ENCODE measurements at places on chromosomes 6 and 20. TPM values are rescaled to one million over a fixed set of nuclear protein-coding genes. Genes with fewer than 3 reads are reported as not detected.

GRCh38 chr20:16846006-16846405 lies 97.8 kb downstream of the OTOR start:
- no peak overlapping the region for H3K4me3 ChIP-seq
- no peaks in the 10 kb centered on the region for H3K27me3 ChIP-seq
- H3K27ac ChIP-seq: no peak overlapping the region
- H3K36me3 ChIP-seq: no peaks in the 10 kb centered on the region

The ULBP1 gene
- total RNA-seq: 0.42 TPM

GRCh38 chr20:9741996-9742395 lies 96.9 kb downstream of the PAK5 start:
- no peaks in the 10 kb centered on the region for H3K36me3 ChIP-seq
- DNase-seq: no peak
- no peak overlapping the region for H3K4me3 ChIP-seq
- H3K27me3 ChIP-seq: no peaks in the 10 kb centered on the region
- no peaks in the 10 kb centered on the region for H3K4me1 ChIP-seq

DNA sequence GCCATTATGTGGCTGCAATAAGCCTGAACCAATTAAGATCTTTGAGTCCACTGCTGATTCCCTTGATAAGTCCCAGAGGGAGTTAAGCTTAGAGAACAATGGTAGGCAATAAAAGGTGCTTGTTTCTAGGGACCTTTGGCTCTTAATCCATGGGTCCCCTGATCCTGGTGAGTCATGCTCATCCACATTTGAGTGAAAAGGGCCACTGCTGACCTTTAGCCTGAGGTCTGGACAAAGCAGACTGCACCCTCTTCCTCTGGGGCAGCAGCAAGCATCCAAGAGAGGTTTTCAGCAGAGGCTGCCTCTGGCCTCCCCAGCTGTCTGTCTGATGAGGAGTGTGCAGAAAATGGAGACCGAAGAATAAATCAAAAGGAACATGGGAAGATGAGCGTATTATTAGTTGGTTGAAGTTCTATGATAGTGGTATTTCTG lies 16.1 kb upstream of the SCGN start:
- no peak for DNase-seq
- H3K27ac ChIP-seq: no peak overlapping the region
- H3K27me3 ChIP-seq: peaks cover 7% of the 10 kb centered on the region
- no peaks in the 10 kb centered on the region for H3K36me3 ChIP-seq
- H3K4me3 ChIP-seq: no peak overlapping the region
- H3K4me1 ChIP-seq: no peaks in the 10 kb centered on the region

The BPI gene
- 0.29 TPM for total RNA-seq

The SIRPA gene
- total RNA-seq: 69.6 TPM

The TTBK1 gene
- total RNA-seq: 1.8 TPM

The IRF4 gene
- total RNA-seq: 1.0 TPM

The GMPR gene
- total RNA-seq: 47.6 TPM

The TRIM40 gene
- total RNA-seq: 0.11 TPM

- no peaks in the 10 kb centered on the region for H3K27me3 ChIP-seq
- peaks cover 5% of the 10 kb centered on the region for H3K4me1 ChIP-seq
- no peak overlapping the region for H3K27ac ChIP-seq
- H3K4me3 ChIP-seq: no peak overlapping the region
Observed at GRCh38 chr6:57315111-57315510, 2.3 kb upstream of the PRIM2 start.

The OR2H2 gene
- not detected for total RNA-seq

GRCh38 chr6:34955442-34955841 lies 66.4 kb downstream of the ANKS1A start:
- H3K27me3 ChIP-seq: no peaks in the 10 kb centered on the region
- H3K36me3 ChIP-seq: no peaks in the 10 kb centered on the region
- H3K4me3 ChIP-seq: no peak overlapping the region
- H3K4me1 ChIP-seq: peaks cover 77% of the 10 kb centered on the region

DNA sequence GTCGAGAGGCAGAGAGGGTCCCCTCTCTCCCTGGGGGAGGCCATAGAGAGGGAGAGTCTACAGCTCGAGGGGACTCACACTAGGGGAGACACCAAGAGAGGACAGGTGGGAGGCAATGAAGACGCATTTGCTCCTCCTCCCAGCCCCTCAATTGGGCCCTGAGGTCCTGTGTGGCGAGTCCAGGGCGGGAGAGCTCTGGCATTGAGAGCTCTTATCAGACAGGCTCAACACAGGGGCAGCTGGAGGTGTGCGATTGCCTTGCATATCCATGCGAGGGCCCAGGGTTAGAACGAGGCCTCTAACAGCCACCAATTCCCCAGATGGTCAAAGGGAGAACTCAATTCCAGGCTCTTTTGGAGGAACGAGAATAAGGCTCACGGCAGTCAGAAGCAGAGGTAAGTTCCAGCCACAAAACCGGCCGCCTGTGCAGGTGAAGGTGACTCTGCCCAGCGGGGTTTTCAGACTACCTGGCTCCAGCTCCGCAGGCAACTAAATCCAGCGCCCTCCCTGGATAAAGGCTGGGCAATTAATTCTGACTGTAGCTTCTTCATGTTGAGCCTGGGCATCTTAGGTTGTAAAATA lies 94.0 kb upstream of the MPC1 start:
- no peak overlapping the region for H3K4me3 ChIP-seq
- DNase-seq: no peak
- H3K27ac ChIP-seq: no peak overlapping the region
- H3K4me1 ChIP-seq: no peaks in the 10 kb centered on the region

DNA sequence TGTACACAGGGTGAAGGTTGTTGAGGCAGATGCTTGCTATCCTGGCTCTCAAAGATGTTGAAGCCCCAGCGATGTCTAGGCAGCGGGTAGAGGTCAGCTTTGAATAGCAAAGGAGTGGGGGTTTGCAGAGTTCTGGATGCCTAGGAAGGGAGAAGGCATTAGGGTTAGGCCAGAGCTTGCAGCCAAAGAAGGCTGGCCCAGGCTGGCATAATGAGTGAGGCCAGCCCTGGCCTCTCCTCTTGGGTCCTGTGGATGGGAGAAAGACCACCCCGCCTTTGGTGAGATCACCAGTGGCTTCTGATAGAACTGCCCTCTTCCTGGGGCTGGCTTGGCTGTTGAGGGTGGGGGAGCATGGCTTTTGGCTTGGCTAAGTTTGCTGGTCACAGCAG lies 406 bp upstream of the WFDC5 start:
- H3K27ac ChIP-seq: no peak overlapping the region
- DNase-seq: no peak
- peaks cover 12% of the 10 kb centered on the region for H3K27me3 ChIP-seq
- no peaks in the 10 kb centered on the region for H3K4me1 ChIP-seq
- no peak overlapping the region for H3K4me3 ChIP-seq

GRCh38 chr20:5056801-5057599 lies 55.7 kb upstream of the SLC23A2 start:
- no peak overlapping the region for H3K4me3 ChIP-seq
- no peaks in the 10 kb centered on the region for H3K36me3 ChIP-seq
- H3K27me3 ChIP-seq: no peaks in the 10 kb centered on the region
- H3K27ac ChIP-seq: peak overlapping the region; percentile 38
- DNase-seq: peak; percentile 40
- no peaks in the 10 kb centered on the region for H3K4me1 ChIP-seq

DNA sequence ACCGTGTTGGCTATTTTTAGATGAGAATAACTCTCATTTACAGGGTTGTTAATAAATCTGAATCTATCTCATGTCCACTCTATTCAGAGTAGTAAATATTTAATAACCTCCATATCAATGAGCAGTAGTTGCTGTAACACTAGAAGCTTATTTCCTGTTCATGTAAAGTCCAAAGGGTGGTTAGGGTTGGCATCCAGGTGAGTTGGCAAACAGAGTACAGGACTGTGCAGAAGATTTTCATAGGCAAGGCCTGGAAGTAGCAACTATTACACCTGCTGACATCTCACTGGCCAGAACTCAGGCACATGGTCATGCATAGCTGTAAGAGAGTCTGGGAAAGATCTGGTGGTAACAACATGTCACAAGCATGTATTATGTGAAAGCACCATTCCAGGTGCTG lies 147.5 kb downstream of the PHF3 start:
- no peaks in the 10 kb centered on the region for H3K4me1 ChIP-seq
- H3K27ac ChIP-seq: no peak overlapping the region
- no peaks in the 10 kb centered on the region for H3K36me3 ChIP-seq
- DNase-seq: no peak
- no peaks in the 10 kb centered on the region for H3K27me3 ChIP-seq
- no peak overlapping the region for H3K4me3 ChIP-seq

The CNBD2 gene
- total RNA-seq: 1.1 TPM

The MSH5 gene
- 10.1 TPM for total RNA-seq

- no peak overlapping the region for H3K4me3 ChIP-seq
- no peaks in the 10 kb centered on the region for H3K4me1 ChIP-seq
- H3K27me3 ChIP-seq: no peaks in the 10 kb centered on the region
- no peak for DNase-seq
- no peak overlapping the region for H3K27ac ChIP-seq
- no peaks in the 10 kb centered on the region for H3K36me3 ChIP-seq
Observed at GRCh38 chr6:34275128-34275804, 26.5 kb upstream of the SMIM29 start.

DNA sequence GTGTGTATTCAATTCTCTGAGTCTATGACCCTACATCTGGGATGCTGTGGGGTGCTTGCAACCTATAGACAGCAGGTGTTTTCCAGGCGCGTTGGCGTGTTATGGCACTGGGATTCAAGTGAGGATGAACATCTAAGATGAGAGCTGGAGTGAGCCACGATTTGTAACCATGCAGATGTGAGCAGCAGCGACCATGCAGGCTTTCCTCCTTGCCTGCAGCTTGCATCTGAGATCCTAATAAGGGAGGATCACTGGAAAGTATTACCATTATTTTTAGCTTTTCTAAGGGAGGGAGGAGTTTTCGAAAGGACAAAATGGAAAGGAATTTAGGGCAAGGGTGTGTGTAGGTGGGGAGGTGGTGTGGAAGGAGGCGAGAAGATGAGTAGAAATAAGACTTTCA lies 216.7 kb downstream of the ATXN1 start:
- no peak overlapping the region for H3K27ac ChIP-seq
- no peak for DNase-seq
- H3K27me3 ChIP-seq: no peaks in the 10 kb centered on the region
- H3K4me3 ChIP-seq: no peak overlapping the region
- no peaks in the 10 kb centered on the region for H3K36me3 ChIP-seq

GRCh38 chr20:18738055-18738454 lies 75.5 kb upstream of the SCP2D1 start:
- H3K27me3 ChIP-seq: no peaks in the 10 kb centered on the region
- H3K4me1 ChIP-seq: no peaks in the 10 kb centered on the region
- no peak for DNase-seq
- H3K36me3 ChIP-seq: no peaks in the 10 kb centered on the region
- no peak overlapping the region for H3K27ac ChIP-seq

DNA sequence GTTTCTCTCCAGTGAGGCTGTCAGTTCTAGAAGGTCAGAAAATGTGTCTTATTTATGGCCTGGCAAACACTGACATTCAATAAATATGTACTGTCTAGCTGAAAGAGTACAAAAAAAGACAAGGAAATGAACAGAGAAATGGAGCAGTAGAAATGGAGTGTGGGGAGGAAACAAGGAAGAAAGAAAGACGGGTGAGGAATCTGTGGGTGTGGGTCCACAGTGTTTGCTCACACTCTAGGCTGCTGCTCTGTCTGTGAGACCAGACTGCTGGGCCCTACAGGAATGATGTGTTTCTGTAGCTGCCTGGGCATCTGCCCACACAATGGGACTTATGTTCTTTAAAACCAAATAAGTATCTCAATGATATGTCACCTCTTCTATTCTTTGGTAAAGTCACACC lies 114.2 kb downstream of the MOXD1 start:
- H3K4me3 ChIP-seq: no peak overlapping the region
- H3K36me3 ChIP-seq: no peaks in the 10 kb centered on the region
- H3K27me3 ChIP-seq: no peaks in the 10 kb centered on the region
- H3K4me1 ChIP-seq: no peaks in the 10 kb centered on the region
- no peak overlapping the region for H3K27ac ChIP-seq
- no peak for DNase-seq

- H3K4me1 ChIP-seq: no peaks in the 10 kb centered on the region
- H3K27me3 ChIP-seq: no peaks in the 10 kb centered on the region
- no peak for DNase-seq
- no peak overlapping the region for H3K4me3 ChIP-seq
Observed at GRCh38 chr20:9270831-9271230, 201.9 kb downstream of the PLCB4 start.

DNA sequence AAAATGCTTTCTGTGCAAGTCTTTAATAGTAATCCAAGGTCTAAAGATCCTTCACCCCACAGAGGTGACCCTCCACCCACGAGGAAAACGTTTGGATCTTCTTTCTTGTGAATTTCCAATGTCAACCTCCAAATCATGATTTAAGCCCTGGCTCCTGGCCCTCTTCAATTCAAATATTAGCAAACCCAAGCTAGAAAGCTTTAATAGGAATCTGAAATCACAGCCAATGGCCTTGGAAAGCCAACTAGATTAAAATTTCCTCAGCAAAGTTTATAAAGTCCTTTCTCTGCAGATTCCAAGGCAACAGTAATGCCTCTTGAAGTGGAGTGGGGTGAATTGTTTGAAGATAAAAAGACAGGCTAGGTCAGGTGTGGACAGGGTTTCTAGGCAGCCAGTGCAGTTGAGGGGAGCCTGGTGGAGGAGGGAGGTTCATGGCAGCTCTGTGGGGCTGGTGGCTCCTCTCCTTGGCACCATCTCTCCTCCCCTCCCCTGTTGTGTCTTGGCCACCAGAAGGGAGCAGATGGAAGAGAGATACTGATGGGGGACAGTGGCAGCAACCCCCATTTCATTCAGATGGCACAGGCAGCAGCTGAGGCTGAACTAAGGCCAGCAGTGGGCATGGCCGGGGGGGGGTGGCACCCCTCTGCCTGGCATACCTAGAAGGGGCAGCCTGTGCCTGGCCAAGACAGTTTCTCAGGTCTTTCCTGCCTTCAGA lies 12.0 kb upstream of the UQCC2 start:
- no peak overlapping the region for H3K4me3 ChIP-seq
- peaks cover 6% of the 10 kb centered on the region for H3K4me1 ChIP-seq
- no peaks in the 10 kb centered on the region for H3K27me3 ChIP-seq

- no peaks in the 10 kb centered on the region for H3K27me3 ChIP-seq
- no peak overlapping the region for H3K4me3 ChIP-seq
- peaks cover 24% of the 10 kb centered on the region for H3K4me1 ChIP-seq
- peak; percentile 71 for DNase-seq
- H3K36me3 ChIP-seq: no peaks in the 10 kb centered on the region
Observed at GRCh38 chr20:17896193-17896723, 72.3 kb downstream of the SNX5 start.

DNA sequence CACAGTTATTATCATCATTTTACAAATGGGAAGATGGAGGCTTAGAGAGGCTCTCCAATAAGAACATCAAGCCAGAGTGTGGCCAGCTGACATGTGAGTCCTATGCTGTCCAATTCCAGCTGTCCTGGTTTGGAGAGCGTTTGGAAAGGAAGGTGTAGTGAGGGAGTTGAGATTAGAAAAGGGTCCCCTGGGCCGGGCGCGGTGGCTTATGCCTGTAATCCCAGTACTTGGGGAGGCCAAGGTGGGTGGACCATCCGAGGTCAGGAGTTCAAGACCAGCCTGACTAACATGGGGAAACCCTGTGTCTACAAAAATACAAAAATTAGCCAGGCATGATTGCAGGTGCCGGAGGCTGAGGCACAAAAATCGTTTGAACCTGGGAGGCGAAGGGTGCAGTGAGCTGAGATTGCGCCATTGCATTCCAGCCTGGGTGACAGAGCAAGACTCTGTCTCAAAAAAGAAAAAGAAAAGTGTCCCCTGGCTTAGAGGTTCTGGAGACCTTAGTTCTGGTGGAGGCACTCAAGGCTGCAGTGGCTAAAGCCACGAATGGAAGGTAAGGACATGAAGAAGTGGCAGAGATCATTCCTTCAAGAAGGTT lies 22.1 kb upstream of the OVOL2 start:
- no peaks in the 10 kb centered on the region for H3K36me3 ChIP-seq
- no peaks in the 10 kb centered on the region for H3K4me1 ChIP-seq
- no peaks in the 10 kb centered on the region for H3K27me3 ChIP-seq
- no peak overlapping the region for H3K27ac ChIP-seq

The POM121L2 gene
- total RNA-seq: not detected

GRCh38 chr20:13110796-13111195 lies 102.0 kb downstream of the SPTLC3 start:
- H3K27ac ChIP-seq: no peak overlapping the region
- no peaks in the 10 kb centered on the region for H3K36me3 ChIP-seq
- H3K4me1 ChIP-seq: peaks cover under 1% of the 10 kb centered on the region
- no peak overlapping the region for H3K4me3 ChIP-seq
- H3K27me3 ChIP-seq: no peaks in the 10 kb centered on the region

The ASIP gene
- total RNA-seq: 0.83 TPM
